NCI-H526 (cell line): ENCODE measurements at places on chromosomes 6 and 20.

DNA sequence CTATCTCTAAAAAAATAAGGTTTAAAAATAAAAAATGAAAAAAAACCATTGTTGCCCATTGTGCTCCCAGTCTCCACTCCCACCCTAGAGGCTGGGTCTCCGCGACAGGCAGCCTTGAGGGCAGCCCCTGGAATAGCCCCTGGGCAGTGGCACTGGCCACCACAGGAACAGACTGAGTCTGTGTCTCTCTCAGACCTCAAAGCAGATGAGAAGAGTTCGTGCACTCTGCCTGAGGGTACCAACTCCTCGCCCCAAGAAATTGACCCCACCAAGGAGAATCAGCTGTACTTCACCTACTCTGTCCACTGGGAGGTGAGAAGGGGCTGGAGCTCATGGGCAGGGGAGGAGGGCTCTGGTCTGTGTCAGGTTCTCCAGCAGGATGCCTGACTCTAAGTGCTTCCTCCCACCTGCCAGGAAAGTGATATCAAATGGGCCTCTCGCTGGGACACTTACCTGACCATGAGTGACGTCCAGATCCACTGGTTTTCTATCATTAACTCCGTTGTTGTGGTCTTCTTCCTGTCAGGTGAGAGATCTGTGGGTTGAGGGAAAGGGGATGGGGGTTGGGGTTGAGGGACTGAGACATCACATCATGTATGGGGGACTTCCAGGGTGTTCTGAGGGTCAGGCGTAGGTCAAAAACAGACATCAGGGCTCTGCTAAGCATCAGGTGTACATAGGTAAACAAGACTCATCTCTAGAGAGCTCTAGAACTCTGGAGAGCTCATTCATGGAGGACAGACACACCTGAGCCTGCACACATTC is 35.6 kb downstream of the TM9SF4 start:
- DNase-seq, result no peak

- DNase-seq, result no peak
These were observed 14.5 kb upstream of the FBXO30 start for GRCh38 chr6:145829102-145829501.

GRCh38 chr6:85678602-85679444 is 36.1 kb upstream of the SYNCRIP start:
- peak; percentile 97 for DNase-seq

GRCh38 chr6:67646550-67646949 is 988.5 kb upstream of the ADGRB3 start:
- no peak for DNase-seq

GRCh38 chr6:13281686-13282085 is 46.7 kb downstream of the TBC1D7 start:
- DNase-seq, result no peak

GRCh38 chr6:6399568-6399967 is 79.1 kb upstream of the F13A1 start:
- no peak for DNase-seq

- DNase-seq, result no peak
These were observed 80.2 kb downstream of the PREP start for GRCh38 chr6:105322499-105323225.

DNA sequence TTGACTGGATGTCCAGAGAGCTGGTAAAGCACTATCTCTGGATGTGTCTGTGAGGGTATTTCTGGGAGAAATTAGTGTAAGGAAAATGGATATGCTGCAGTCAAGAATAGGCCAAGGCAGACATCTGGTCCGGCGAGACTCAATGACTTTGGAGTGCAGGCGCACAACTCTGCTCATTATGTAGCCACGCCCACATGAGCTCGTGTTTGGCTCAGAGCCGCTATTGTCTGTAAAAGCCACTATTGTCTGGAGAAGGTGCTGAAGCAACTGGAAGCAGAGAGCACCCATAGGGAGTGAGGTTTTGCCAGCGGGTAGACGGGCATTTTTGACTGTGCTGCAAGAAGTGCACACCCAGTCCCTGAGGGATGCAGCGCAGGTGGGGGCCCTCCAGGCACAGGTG is 305.0 kb upstream of the POU3F2 start:
- no peak for DNase-seq

- no peak for DNase-seq
These were observed 61.0 kb upstream of the NKAIN2 start for GRCh38 chr6:123742626-123743025.

DNA sequence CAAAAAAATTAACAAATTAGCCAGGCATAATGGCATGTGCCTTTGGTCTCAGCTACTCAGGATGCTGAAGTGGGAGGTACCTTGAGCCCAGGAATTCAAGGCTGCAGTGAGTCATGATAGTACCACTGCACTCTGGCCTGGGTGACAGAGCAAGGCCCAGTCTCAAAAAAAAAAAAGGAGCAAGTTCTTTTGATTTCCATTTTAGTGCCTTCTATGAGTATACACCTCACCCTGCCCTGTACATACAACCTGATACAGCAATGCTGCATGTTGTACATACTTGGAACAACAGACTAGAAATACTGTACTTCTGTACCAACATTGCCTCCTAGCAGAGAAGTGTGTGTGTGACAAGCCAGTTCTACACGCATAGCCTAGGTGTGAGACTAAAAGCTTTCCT is 97.3 kb upstream of the CARMIL1 start:
- DNase-seq, result no peak

DNA sequence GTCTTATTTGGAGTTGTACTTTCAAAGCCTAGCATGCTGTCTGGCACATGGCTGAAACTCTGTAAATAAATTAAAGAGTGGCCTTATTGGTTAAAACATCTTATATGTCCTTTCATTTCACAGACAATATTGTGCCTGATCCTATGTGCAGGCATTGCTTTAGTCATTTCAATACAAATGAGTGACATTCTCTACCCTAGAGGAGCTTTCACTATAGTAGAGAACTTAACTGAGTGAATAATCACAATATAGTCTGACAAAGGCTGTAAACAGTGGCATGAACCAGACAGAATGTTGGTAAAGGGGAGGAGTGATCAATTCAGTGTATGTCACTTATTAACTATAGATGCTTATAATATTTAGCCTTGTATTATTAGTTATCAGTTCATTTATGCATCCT is 481.8 kb downstream of the TFAP2B start:
- no peak for DNase-seq

DNA sequence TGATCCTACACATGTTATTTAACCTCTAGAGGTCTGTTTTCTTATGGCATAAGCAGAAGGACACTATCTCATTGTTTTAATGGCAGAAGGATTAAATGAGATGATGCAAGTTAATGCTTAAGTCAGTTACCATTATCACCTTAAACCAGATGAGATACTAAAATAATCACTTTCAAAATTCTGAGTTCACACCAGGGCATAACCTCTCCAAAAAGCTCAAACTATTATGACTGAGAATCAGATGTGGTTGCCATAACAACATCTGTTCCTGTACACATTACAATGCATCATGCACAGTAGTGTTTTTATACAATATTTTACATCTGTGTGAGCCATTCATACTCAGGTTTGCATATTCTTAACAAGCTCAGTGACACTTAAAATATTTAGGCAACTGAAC is 10.2 kb downstream of the ADNP start:
- DNase-seq, result no peak

DNA sequence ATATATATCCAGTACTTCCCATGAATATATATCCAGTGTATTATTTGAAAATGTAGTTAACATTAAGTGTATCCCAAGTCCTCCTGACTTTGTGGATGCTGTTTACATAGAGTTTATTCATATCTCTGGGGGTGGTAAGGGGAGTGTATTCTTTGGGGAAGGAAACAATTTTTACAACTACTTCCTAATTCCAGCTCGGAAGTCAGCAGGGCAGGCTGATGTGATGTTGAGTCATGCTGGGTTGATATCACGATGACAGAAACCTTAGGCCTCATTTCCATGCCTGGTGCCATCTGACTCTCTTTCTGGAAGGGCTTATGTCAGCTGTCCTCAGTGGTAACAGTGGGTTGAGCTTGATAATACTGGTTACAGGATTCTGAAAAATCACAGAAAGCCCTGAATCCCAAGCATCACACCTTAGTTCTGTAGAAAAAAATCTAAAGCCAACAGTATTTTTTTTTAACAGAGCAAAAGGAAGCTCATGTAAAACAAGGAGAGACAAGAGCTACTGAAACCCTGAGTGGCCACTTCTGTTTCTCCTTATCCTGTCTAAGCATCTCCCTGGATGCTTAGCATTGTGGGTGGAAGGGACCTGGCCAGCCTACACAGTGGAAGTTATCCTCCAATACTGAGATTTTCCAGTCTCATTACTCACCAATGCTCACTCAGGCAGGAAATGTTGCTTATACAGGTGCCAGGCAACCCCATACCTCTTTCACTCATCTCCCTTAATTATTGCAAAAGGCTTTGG is 75.2 kb upstream of the IYD start:
- DNase-seq, result no peak

DNA sequence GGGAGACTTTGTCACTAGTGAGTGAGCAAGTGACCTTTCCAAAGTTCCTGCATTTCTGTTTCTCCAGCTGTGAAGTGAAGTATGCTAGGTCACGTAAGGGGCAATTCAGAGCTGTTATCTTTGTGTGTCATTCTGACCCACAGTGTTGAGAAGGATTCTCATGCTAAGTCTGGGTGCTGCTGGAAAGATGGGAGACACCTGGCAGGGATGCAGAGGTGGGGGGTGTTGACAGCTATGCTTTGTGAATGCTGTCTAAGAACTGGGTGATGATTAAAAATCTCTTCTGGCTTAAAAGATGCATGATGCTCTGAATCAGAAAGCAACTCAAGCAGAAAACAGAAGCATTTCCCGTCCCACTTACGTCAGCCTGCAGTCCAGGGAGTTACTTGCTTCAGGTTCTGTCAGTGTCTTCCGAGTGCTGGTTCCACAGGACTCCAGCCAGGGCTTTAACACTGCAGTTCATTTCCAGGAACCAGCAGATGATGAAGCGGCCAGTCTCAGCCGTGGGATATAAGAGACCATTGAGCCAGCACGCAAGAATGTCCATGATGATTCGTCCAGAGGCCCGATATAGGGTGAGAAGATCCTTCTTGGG is 30.9 kb upstream of the ASXL1 start:
- no peak for DNase-seq

GRCh38 chr6:95087394-95088097 is 489.8 kb upstream of the MANEA start:
- DNase-seq, result peak; percentile 29

- DNase-seq, result no peak
These were observed 28.5 kb upstream of the EMILIN3 start for GRCh38 chr20:41394931-41395666.

GRCh38 chr6:37042150-37042549 is 36.7 kb downstream of the FGD2 start:
- no peak for DNase-seq

GRCh38 chr6:100451577-100451976 is 13.1 kb downstream of the SIM1 start:
- no peak for DNase-seq

DNA sequence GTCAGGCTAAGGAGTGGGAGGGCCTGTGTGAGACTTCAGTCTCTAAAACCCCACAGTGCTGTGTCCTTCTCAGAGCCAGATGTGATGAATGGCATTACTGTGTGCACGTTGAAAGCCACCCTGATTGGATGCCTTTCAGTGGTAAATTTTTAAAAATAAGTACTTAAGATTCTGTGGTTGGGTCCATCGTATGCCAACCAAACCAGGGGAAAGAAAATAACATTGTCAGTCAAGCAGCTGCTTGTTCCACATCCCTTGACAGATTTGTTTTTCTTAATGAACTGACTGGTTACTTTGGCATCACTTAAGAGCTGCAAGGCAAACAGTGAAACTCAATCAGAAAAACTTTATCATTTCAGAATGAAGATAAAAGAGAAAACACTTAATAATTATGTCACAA is 334.0 kb upstream of the NT5E start:
- DNase-seq, result no peak

- DNase-seq, result no peak
These were observed 479 bp downstream of the SLC39A7 start for GRCh38 chr6:33201147-33201545.

DNA sequence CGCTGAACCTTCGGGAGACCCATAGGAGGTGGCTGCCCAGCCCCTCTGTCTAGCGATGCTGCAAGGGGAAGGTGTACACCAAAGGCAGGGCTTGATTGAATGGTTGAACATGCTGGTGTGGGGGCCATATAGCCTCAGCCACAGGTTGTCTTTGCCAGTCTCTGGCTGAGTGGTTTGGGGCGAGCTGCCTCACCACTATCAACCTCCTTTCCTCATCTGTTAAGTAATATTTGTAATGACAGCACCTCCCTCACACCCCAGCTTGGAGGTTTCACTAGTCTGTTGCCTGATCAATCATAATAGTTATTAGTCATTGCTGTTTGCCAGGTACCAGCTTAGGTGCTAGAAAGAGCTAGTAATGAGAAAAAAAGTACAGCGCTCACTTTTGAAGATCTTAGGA is 11.8 kb upstream of the ZNF831 start:
- DNase-seq, result no peak

DNA sequence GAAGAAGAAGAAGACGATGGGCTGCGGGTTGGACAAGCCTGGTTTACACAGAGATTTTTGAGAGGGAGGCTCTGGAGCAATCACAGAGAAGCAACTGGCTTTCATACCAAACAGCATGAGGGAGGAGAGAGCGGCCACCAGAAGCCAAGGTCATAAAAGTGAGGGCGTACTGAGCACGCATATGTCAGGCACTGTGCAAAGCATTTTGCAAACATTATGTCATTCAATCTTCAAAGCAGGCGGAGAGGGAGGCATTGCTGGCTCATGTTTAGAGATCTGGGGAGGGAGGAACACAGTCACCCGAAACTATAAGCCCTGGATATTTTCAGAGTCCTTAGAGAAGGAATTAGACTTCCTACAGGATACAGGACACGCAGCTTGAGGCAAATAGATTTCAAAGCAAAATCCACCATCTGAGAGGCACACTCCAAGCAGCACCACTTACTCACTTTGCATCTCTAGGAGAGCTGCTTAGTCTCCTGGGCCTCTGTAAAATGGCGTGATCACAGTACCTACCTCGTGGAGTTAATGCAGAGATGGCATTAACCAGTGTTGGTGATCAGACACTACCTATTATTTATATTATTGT is 24.6 kb downstream of the RAMACL start:
- no peak for DNase-seq

DNA sequence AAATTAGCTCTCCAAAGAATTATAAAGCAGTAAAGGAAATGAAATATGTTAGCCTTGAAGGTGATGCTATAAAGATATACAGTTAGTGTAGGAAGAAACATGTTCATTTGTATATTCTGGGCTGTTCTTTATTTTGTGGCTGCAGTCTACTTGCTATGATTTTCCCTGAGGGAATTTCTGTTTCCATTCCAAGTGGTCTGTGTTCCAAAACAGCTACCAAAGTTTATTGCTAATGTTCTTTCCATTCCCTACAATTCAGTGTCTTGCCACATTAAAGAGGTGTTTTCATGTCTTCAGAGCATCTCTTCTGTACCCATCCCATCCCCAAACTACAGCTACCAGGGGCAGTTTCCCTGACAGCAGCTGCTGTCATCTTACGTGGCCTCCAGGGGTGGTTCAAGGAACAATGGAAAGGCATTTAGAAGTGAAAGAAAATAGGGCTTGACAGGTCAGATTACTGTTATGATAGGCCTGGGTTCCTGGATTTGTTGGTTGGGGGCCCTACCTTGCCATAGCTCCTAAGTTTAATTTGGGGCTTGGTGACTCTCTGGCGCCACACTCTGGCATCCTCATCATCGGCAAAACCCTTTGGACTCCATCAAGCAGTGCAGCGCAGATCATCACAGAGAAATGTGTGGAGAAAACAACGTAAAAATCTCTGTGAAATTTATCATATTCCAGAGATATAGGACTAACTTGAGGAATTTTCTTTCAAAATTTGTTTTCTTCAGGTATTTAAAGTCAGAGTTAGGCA is 33.8 kb upstream of the AIG1 start:
- no peak for DNase-seq
